NB4 (cell line): ENCODE measurements at places on chromosomes 1 and 21.

- no peak for DNase-seq
Observed at GRCh38 chr1:201403359-201403758, 4.2 kb upstream of the LAD1 start.

DNA sequence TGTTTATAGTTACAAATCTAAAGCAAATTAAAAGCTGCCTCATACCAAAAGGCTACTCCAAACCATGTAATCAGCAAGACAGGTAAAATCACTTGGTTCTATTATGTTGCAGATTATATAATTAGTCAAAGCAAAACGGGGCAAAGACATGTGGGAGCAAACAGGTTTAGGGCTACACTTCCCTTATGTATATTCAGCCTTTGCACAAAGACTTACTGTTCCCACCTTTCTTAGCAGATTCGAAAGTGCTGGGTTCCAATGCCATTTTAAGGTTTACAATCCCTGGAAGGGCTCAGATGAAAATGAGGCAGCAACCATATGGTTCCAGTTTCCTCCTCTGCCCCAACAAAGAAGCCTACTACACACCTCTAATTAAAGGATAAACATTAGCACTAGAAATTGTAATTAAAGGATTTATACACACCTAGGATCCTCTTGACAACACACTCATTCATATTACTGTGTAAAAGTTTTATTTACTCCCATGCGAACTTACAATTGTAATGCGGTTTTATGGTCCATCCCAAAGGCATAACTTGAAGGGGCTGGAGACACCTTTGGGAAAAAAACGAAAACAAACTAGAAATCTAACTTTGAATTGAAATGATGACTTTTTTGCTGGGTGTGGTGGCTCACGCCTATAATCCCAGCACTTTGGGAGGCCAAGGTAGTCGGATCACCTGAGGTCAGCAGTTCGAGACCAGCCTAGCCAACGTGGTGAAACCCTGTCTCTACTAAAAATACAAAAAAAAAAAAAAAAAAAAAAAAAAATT lies 117.3 kb upstream of the PKN2 start:
- DNase-seq, result no peak

GRCh38 chr1:58457023-58457635 lies 89.4 kb downstream of the OMA1 start:
- no peak for DNase-seq

GRCh38 chr1:232880354-232880753 lies 70.1 kb upstream of the NTPCR start:
- DNase-seq, result peak; percentile 43

- no peak for DNase-seq
Observed at GRCh38 chr1:40011198-40011597, 29.3 kb upstream of the CAP1 start.

- no peak for DNase-seq
Observed at GRCh38 chr1:226086776-226087175, 24.3 kb downstream of the H3-3A start.

DNA sequence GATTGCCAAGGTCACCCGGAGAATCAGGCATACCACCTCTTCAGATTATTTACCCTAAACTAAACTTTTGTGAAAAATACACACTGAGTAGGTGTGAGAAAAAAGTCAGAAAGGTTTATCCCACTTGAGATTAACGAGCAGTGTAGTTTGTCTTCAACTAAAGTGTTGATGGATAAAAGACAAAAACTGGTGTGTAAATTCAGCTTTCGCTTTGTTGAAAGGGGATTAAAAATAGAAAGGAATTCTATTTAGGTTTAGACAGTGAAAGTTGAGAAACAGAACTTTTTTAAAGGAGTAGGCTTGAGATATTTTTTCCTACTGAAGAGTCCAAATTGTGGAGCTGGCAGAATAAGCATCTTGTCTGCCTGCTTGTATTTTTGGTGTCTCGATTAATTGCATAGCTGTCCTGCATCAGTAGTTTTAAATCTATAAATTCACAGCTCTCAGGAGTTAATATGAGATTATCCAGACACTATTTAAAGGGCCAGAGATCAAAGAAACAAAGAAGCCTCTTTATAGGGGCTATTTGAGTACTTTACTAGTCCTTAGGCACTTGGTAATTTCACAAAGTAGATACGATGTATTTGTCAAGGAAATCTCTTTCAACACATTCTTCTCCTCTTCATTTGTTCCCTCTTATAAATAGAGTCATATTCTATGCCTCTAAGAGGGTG lies 46.7 kb upstream of the RABGAP1L start:
- no peak for DNase-seq

DNA sequence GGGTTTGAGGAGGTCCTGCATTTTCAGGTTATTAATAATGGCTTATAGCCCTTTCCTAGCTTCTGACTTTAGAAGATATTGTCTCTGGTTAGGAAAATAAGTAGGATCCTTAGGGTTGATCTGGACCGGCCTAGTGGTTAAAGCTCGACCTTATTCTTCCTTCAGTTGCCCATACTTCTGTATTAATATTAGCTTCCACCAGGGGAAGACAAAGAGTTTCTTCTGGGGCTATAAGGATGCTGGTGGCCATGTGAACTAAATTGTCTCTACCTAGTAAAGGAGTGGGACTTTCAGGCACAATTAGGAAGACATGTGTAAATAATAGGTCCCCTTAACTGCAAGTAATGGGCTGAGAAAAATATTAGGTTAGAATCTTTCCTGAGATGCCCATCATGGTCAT lies 20.6 kb upstream of the FCGR2A start:
- peak; percentile 50 for DNase-seq

DNA sequence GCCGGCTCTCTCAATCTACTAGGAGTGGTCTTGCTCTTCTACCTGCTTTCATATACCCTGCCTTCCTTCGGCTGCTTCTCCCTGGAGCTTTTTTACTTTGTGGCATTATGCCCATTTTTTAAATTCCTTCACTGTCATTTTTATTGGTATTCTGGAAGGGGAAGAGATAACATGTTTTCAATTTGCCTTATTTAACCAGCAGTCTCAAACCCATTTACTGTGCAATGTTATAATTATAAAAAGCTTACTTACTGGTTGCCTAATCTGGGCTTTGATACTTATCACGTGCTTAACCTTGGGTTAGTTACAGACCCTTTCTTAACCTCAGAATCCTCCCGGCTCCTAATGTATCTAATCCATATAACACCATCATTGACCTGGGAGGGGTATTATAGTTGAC lies 128.1 kb downstream of the SIPA1L2 start:
- no peak for DNase-seq

GRCh38 chr1:150165622-150166612 lies 16.2 kb downstream of the PLEKHO1 start:
- DNase-seq, result peak; percentile 67

DNA sequence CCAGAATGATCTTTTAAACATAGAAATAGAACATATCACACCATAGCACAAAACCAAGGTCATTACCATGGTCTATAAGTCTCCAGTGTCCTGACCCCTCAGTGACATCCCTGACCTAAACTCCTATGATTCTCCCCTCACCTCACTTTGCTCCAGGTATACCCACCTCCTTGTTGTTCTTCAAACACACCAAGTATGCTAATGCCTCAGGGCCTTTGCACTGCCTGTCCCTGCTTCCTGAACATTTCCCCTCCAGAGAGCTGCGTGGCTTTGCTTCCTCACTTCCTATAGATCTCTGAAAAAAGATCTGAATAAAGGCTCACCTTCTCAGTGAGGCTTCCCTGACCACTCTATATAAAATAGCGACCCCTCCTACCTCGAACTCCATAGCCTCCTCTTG lies 1.1 kb downstream of the GOLT1A start:
- DNase-seq, result no peak

DNA sequence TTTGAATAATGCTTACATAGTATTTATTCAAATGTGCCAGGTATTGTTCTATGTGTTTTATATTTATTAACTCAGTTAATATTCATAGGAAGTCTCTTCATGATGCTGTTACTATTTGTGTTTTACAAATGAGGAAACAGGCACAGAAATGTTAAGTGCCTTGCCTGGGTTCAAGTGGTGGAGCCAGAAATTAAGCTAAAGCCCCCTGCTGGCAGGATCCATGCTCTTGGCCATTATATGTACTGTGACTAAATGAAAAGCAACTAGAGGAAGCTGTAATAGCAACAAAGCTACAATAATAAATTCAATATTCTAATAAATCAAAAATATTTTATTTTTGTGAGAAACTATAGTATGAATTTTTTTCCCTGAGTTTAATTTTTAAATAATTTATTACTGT lies 30.0 kb downstream of the IARS2 start:
- peak; percentile 54 for DNase-seq

GRCh38 chr1:109641861-109642260 lies 14.0 kb upstream of the GSTM4 start:
- DNase-seq, result no peak

DNA sequence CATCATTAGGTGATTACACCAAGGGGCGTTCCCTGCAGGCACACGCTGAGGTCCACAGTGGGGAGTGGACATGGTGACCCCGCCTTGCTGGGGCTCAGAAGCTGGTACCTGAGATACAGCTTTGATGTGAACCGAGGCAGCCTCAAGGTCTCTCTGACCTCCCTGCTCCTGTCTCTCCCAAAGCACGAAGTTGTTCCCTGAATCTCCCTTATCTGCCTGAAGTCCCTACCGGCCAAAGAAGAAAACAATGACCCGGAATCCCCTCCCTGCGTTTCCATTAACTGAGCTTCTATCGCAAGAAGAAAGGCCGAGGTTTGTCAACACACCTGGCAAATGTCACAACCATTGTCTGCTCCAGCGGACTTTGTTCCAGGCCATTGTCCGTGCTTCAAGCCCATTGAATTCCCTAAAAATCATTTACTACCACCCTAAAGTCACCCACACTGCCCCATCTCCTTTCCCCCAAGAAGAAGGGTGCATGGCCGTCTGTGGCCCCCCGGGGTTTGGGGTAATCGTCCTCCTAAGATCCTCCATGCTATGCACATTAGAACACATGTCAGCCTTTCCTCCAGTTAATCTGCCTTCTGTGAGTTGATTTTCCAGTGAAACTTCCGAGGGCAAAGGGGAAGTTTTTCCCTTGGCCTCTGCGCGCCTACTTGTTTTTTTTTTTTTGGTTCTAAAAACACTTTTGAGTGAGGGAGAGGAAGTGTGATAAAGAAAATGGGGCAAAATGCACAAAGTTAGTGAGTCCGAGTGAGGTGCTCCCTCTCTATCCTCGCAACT lies 48.1 kb upstream of the COL18A1 start:
- no peak for DNase-seq

DNA sequence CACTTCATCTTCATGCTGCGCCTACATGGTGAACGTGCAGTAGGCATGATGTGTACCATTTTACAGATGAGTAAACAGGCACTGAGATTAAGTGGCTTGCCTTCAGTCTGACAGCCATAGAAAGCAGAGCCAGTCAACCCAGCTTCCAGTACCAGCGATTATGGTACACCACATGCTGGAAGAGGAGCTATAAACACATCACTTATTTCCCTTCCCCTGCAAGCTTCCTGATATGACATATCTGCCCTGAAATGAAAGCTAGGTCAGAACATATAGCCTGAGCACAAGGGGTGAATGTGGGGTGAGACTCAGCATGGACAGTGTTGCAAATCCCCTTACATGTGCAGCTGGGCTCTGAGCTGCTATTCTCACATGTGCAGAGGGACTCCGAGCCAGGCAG lies 33.8 kb upstream of the IL20 start:
- no peak for DNase-seq

DNA sequence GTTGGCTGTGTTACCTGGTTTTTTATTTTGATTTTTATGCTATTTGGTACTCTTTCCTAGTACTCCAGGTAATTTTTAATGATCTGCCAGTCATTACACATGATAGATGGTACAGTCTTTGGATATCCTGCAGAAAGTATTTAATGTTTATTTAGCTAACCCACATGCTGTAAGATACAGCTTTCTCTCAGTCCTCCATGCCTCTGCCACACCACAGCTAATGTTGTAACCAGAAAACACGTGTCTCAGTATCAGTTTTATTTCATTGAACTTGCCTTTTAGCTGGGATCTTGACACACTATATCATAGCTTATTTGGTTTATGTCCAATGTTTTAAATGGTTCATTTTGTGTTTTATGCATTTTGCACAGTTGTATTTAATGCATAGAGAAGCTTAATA lies 1648.4 kb downstream of the KCNT2 start:
- DNase-seq, result no peak
